ENCODE measurements at places on chromosomes 16 and 17.

DNA sequence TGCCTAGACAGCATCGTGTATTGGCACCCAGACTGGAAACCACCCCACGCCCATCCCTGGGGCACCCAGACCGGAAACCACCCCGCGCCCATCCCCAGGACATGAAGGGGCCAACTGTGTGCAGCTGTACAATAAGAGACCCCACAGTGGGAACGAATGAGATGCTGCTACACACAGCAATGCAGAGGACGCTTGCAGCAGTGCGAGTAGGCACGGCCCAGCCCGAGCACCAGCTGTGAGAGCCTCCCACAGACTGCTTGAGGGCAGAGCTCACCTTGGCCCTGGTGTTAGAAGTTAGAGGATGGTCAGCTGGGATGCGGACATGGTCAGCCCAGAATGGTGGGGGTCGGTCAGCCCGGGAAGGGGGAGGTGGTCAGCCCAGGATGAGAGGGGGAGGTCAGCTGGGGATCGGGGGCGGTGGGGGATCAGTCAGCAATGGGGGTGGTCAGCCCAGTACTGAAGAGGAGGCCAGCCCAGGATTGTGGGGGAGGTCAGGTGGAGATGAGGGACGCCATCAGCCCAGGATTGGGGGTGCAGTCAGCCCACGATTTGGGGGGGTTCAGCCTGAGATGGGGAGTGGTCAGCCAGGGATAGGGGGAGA, 340.0 kb downstream of the C16orf95 start:
- DNase-seq, result no peak

GRCh38 chr16:79097771-79098170, 502.8 kb downstream of the MAF start:
- DNase-seq, result no peak

- DNase-seq, result no peak
Observed at GRCh38 chr17:74964988-74965622, 7.5 kb downstream of the HID1 start.

- peak; percentile 42 for DNase-seq
Observed at GRCh38 chr16:56643080-56643778, 4.8 kb downstream of the MT1A start.

DNA sequence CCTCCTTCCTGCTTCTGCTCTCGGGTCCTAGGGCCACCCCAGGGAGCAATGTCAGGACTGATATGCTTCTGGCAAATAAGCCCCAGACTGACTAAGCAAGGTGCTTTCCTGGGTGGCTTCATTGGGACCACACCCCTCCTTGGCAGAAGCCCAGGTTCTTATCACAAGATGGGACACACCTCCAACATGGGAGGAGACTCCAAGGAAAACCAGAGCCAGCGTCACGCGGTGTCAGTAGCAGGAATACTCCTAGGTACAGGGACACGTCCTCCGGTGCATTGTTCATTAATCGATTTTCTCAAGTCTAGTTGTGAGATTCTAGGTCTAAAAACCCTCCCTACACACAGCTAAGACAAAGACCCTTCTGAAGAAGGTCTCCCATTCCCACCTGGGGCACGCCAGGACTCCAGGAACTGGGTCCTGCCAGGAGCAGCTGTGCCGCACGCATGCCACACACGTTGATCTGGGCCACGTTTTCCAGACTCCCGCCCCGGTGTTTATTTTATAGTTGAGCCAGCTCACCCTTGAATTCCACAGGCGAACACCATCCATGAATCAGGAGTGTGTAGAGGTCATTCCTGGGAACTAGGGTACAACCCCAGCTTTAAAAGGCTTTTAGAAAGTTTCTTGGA, 30.8 kb downstream of the FA2H start:
- no peak for DNase-seq

DNA sequence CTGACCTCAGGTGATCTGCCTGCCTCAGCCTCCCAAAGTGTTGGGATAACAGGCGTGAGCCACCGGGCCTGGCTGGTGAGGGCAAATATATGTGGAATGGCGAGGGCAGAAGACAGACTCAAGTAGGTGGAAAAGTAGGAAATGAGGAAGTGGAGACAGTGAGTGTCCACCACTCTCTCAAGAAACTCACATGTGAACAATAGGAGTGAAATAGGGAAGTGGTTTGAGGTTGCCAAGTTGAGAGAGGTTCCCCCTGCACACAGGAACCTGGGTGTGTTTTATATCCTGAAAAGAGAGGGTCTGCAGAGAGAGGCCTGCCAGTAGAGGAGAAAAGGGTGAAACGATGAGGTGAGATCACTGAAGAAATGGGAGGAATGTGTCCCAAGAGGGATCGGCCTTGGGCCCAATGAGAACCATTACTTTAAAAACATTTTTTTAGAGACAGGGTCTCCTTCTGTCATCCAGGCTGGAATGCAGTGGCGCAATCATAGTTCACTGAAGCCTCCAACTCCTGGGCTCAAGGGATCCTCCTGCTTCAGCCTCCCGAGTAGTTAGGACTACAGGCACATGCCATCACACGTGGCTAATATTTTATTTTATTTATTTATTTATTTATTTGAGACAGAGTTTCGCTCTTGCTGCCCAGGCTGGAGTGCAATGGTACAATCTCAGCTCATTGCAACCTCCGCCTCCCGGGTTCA, 17.1 kb upstream of the CORO1A start:
- no peak for DNase-seq

- DNase-seq, result no peak
Observed at GRCh38 chr16:70534971-70535370, 11.4 kb downstream of the SF3B3 start.

DNA sequence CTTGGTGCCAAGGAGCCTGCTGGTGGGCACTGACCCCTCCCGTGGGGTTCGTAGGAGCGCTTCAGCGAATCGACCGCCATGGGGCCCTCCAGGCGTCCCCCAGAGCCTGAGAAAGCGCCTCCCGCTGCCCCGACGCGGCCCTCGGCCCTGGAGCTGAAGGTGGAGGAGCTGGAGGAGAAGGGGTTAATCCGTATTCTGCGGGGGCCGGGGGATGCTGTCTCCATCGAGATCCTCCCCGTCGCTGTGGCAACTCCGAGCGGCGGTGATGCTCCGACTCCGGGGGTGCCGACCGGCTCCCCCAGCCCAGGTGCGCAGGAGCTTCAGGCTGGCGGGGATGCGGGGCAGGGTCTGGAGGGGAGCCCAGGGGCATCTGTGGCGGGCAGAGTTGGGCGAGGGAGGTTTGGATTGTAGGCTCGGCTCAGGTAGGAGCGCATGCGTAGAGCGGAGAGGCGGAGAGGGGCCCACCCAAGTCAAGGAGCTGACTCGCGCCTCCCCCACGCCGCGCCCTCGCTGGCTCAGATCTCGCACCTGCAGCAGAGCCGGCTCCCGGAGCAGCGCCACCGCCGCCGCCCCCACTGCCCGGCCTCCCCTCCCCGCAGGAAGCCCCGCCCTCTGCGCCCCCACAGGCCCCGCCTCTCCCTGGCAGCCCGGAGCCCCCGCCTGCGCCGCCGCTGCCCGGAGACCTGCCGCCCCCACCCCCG, 19.8 kb downstream of the FMNL1 start:
- DNase-seq, result no peak

- no peak for DNase-seq
Observed at GRCh38 chr17:4750606-4751005, 10.9 kb upstream of the CXCL16 start.

- peak; percentile 90 for DNase-seq
Observed at GRCh38 chr17:82457929-82458178, 687 bp upstream of the NARF start.

- DNase-seq, result no peak
Observed at GRCh38 chr17:50470426-50470825, 1.7 kb upstream of the CHAD start.
